HL-60 (cell line): ENCODE measurements at places on chromosomes 6 and 20.

- peak; percentile 62 for DNase-seq
Measured at GRCh38 chr6:16694781-16695578, 66.3 kb downstream of the ATXN1 start.

- no peak for DNase-seq
Measured at GRCh38 chr20:10078403-10078802, 43.6 kb downstream of the ANKEF1 start.

GRCh38 chr6:90076511-90077415, 182.5 kb downstream of the GJA10 start:
- no peak for DNase-seq

DNA sequence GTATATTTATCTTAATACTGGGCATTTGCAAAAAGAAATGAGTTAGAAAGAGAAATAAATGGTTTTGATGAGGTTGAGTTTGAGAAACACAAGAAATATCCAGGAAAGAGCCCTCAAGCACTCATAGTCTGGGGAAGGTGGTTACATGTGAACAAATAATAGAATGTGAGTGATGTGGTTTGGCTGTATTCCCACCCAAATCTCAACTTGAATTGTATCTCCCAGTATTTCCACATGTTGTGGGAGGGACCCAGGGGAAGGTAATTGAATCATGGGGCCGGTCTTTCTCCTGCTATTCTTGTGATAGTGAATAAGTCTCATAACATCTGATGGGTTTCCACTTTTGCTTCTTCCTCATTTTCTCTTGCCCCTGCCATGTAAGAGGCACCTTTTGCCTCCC, 334.1 kb downstream of the COL12A1 start:
- no peak for DNase-seq

DNA sequence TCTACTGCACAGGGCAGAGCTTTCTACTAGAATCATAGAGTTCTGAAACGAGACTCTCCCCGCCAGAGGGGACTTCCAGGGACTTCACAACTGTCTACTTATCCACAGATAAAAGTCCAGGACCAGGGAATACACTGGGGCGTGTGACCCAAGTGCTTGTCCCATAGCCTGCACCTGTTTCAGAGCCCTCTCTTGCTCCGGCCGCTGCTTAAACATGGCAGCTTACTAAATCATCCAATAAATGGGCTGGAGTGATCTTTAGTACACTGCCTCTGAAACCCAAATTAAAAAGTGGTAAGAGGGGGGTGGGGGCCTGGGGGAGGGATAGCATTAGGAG, 8.9 kb upstream of the RAB44 start:
- no peak for DNase-seq

DNA sequence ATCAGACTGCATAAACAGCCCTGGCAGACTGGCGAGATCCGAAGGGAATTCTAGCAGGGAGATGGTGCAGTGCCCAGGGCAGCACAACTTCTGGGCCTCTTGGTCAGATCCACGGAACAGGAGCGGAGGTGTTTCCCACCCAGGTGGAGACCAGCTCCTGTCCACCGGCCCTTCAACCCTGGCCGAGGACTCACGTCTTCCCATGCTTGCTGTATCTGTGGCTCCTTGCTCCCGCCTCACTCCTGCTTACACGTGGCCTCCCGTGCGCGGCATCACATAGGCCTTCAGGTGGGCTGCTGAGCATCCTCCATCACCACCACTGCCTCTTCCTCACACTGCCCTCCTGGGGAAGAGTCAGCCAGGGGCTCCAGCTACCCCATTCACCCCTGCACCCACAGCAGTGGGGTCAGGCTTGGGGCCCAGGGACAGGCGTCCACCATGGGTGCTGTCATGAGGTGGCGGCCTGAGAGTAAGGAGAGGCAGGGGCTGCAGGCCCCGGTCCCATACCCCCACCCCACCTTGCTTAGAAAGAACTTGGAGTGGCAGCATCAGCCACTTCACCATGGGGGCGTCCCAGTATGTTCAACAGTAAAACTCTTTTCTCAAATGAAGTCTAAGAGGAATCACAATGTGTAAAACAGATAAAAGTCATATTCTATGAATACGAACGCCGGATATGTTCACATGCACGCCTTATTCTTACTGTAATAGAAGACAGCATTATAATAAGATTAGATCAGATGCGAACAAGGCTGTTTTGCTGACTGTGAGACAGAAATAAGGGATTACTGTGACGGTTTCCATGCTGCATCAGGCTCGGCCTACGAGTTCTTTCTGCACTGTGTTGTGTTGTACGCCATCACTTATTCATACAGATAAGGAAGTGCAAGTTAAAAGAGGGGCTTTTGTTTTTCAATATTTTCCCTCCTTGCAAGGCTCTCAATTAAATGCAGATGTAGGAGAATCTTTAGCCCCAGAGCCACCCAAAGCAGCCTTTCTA, 165.4 kb downstream of the GRM4 start:
- no peak for DNase-seq

DNA sequence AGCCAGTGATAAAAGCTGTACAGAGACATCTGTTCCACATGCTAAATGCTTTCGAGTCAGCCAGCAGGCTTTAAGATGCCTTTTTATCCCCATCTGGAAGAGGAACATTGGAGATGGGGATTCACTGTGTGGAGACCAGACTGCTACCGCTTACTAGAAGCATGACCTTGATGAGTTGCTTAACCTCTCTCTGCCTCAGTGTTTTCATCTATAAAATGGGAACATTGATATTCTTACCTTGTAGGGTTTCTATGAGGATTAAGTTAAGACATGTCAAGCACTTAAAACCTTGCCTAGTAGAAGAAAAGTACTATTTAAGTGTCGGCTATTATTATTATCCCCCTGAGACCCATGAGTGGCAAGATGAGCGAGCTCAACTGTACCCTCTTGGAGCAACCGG, 165.3 kb upstream of the SNX9 start:
- no peak for DNase-seq

- no peak for DNase-seq
Measured at GRCh38 chr6:128032042-128032441, 131.2 kb upstream of the THEMIS start.
